ENCODE measurements at places on chromosomes 13 and 19.

- no peak overlapping the region for H3K27ac ChIP-seq
- no peaks in the 10 kb centered on the region for H3K36me3 ChIP-seq
- H3K27me3 ChIP-seq: peaks cover 56% of the 10 kb centered on the region
- no peaks in the 10 kb centered on the region for H3K4me1 ChIP-seq
- DNase-seq: no peak
- no peak overlapping the region for H3K4me3 ChIP-seq
These were observed 193.3 kb downstream of the SLC7A1 start for GRCh38 chr13:29402166-29402636.

DNA sequence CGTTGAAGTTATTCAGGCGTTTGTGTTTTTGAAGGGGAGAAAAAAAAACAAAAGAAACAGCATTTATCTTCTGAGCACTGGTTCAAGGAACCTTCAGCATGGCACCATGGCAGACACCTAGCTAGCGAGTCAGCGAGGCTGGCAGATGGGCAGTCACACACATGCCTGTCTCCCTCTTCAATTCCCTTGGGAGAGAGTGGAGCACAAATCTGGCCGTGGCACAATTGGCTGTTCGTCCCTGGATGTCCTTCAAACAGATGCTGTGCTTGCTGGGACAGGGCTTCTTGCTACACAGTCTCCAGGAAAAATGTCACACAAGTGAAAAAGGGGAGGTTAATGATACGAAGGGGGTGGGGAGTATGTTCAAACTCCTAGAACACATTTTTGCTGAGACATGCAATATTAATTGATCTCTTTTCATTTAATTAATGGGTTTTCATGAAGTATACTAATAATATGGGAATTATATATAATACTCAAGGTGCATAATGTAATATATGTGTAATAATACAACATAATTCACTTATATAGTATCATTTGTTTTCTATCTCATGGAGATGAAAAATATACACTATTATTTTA lies 1674.5 kb upstream of the SLC10A2 start:
- no peaks in the 10 kb centered on the region for H3K27me3 ChIP-seq
- no peak overlapping the region for H3K4me3 ChIP-seq
- no peaks in the 10 kb centered on the region for H3K4me1 ChIP-seq
- no peak overlapping the region for H3K27ac ChIP-seq

DNA sequence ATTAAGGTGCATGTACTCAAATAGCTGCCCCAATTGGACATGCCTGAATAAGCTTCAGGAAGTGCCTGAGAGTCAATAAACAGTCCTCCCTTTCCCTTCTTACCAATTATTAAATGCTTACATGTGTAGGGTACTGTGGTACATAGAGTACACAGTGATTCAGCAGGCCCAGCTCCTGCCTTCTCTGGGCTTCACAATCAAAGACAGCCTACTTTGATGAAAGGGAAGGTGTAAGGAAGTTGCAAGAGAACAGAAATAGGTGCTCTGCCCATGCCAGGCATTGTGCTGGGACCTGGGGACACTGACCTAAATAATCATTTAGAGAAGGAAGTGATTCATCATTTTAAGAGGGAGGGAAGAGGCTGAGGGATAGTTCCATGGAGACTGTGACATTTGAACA lies 17.2 kb downstream of the FRY start:
- peaks cover 8% of the 10 kb centered on the region for H3K36me3 ChIP-seq
- peak overlapping the region; percentile 60 for H3K27ac ChIP-seq
- DNase-seq: no peak
- peaks cover 17% of the 10 kb centered on the region for H3K4me1 ChIP-seq
- no peak overlapping the region for H3K4me3 ChIP-seq
- no peaks in the 10 kb centered on the region for H3K27me3 ChIP-seq

- no peak overlapping the region for H3K4me3 ChIP-seq
- H3K36me3 ChIP-seq: peaks cover 1% of the 10 kb centered on the region
- no peak overlapping the region for H3K27ac ChIP-seq
These were observed 61.7 kb upstream of the F7 start for GRCh38 chr13:113043931-113044330.

GRCh38 chr19:47158367-47158791 lies 27.7 kb downstream of the SAE1 start:
- peak overlapping the region; percentile 88 for H3K27ac ChIP-seq
- peaks cover 37% of the 10 kb centered on the region for H3K4me1 ChIP-seq
- peak overlapping the region; percentile 16 for H3K4me3 ChIP-seq
- H3K27me3 ChIP-seq: no peaks in the 10 kb centered on the region
- peaks cover 14% of the 10 kb centered on the region for H3K36me3 ChIP-seq

DNA sequence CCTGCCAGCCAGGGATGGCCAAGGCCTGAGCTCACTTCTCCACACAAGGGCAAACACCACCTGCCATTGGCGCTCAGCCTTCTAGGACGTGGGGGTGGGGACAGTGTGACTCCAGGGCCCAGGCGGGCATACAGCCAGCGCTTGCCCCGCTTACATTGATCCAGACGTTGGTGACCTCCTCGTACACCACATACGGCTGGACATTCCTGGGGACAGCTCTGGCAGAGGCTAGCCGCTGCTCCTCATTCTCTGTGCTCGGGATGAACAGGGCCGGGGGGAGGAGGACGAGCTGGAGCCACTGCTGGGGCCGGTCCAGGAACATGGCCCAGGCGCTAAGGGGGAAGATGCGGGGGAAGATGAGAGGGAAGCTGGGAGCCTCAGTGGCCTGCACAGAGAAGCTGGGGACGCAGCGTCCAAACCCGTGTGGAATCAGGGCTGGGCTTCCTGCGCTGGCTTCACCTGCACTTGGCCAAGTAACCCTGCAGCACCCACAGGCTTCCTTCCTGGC lies 25.1 kb upstream of the MYDGF start:
- DNase-seq: no peak
- peaks cover 23% of the 10 kb centered on the region for H3K4me1 ChIP-seq
- peaks cover 32% of the 10 kb centered on the region for H3K36me3 ChIP-seq

- H3K36me3 ChIP-seq: peaks cover 10% of the 10 kb centered on the region
- peaks cover 22% of the 10 kb centered on the region for H3K4me1 ChIP-seq
- peak overlapping the region; percentile 85 for H3K4me3 ChIP-seq
- peak overlapping the region; percentile 98 for H3K27ac ChIP-seq
These were observed 27.7 kb downstream of the ZNF844 start for GRCh38 chr19:12092065-12092867.

GRCh38 chr19:3983542-3983914 lies 1.7 kb downstream of the EEF2 start:
- peaks cover 55% of the 10 kb centered on the region for H3K4me1 ChIP-seq
- peaks cover 44% of the 10 kb centered on the region for H3K36me3 ChIP-seq
- DNase-seq: no peak
- H3K4me3 ChIP-seq: peak overlapping the region; percentile 93
- peak overlapping the region; percentile 95 for H3K27ac ChIP-seq

DNA sequence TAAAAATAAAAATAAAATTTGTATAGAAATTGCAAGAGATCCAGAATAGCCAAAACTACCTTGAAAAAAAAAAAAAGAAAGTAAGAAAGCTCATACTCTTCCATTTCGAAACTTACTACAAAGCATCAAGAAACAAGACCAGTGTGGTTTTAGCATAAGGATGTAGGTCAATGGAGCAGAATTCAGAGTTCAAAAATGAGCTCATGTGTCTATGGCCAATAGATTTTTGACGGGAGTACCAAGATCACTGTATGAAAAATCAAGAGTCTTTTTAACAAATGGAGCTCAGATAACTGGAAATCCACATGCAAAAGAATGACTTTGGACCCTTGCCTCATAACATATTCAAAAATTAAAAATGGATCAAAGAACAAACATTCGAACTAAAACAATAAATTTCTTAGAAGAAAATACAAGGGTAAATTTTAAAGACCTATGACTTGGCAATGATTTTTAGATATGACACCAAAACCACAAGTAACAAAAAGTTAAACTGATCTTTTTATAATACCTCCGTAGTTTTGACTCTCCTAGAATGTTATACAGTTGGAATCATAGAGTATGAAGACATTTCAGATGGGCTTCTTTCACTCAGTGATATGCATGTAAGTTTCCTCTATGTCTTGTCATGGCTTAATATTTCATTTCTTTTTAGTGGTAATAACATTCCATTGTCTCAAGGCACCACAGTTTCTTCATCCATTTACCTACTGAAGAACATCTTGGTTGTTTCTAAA lies 43.2 kb downstream of the KLF12 start:
- no peak overlapping the region for H3K4me3 ChIP-seq
- DNase-seq: no peak
- H3K27ac ChIP-seq: peak overlapping the region; percentile 61
- peaks cover 50% of the 10 kb centered on the region for H3K4me1 ChIP-seq
- H3K27me3 ChIP-seq: no peaks in the 10 kb centered on the region

- H3K36me3 ChIP-seq: peaks cover 20% of the 10 kb centered on the region
- no peak overlapping the region for H3K4me3 ChIP-seq
- H3K27me3 ChIP-seq: no peaks in the 10 kb centered on the region
- no peak for DNase-seq
These were observed 4.2 kb downstream of the DYRK1B start for GRCh38 chr19:39829702-39830275.

GRCh38 chr19:17304386-17305215 lies 1.1 kb upstream of the MRPL34 start:
- no peaks in the 10 kb centered on the region for H3K27me3 ChIP-seq
- no peaks in the 10 kb centered on the region for H3K36me3 ChIP-seq
- peak overlapping the region; percentile 84 for H3K4me3 ChIP-seq
- H3K27ac ChIP-seq: peak overlapping the region; percentile 95
- no peak for DNase-seq

DNA sequence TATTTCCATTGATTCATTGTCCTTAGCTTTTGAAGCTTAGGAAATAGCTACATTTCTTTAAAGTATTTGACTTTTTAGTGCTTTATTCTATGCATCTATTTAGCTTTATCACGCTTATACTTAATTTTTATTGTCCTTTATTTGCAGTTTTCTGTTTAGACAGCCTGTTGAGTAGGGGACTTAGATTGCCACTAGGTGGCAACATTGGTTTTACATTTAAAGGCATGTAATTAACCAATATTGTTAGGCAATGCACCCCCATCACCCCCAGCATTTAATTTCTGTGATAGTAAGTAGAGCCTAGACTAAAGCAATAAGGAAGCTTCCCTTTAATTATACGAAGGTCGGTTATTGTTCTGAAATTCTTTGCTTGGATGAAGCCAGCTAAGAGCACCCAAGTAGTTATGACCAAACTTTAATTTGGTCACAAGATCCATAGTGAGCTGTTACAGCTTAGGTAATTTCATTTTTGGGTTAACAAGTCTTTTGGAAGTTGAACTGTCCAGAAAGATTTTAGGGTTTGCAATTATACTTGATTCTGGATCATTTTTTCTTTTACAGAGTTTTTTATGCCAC lies 36.5 kb downstream of the B3GLCT start:
- no peaks in the 10 kb centered on the region for H3K4me1 ChIP-seq
- H3K4me3 ChIP-seq: no peak overlapping the region
- no peaks in the 10 kb centered on the region for H3K27me3 ChIP-seq
- DNase-seq: no peak
- H3K36me3 ChIP-seq: no peaks in the 10 kb centered on the region

DNA sequence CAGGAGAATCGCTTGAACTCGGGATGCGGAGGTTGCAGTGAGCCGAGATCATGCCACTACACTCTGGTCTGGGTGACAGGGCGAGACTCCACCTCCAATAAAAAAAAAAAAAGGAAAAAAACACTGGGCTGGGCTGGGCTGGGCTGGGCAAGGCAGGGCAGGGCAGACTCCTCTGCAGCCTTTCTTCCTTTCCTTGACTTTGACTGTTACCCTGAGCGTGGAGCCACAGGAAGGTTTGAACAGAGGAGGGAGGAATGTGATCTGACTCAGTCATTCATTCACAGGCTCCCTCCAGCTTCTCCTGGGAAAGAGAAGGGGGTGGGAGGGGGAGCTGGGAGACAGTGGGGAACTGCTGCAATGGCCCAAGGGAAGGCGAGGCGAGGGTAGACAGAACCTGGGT lies 2.7 kb upstream of the ACTN4 start:
- H3K36me3 ChIP-seq: peaks cover 14% of the 10 kb centered on the region
- H3K4me3 ChIP-seq: no peak overlapping the region
- H3K27me3 ChIP-seq: no peaks in the 10 kb centered on the region
- no peak for DNase-seq

Measured in chondrocyte (in vitro differentiated cells).